ENCODE measurements at places on chromosomes 2 and 18.

DNA sequence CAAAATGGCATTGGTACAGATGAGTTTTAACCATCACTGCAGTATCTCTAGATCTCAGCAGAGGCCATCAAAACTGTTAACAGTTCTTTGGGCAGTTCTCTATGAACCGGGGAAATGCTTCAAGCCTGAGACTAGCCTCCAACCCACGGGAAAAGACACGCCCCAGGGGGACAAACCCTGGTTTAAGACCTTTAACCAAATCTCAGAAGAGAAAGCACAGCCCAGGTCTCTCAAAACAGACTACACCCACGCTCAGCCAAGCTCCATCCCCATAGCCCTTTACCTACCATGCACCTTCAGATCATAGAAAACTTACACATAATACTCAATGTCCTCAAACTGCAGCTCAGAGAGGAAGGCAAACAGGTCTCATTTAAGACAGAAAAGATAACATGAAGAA lies 78.3 kb downstream of the TMEM163 start:
- no peak for DNase-seq

DNA sequence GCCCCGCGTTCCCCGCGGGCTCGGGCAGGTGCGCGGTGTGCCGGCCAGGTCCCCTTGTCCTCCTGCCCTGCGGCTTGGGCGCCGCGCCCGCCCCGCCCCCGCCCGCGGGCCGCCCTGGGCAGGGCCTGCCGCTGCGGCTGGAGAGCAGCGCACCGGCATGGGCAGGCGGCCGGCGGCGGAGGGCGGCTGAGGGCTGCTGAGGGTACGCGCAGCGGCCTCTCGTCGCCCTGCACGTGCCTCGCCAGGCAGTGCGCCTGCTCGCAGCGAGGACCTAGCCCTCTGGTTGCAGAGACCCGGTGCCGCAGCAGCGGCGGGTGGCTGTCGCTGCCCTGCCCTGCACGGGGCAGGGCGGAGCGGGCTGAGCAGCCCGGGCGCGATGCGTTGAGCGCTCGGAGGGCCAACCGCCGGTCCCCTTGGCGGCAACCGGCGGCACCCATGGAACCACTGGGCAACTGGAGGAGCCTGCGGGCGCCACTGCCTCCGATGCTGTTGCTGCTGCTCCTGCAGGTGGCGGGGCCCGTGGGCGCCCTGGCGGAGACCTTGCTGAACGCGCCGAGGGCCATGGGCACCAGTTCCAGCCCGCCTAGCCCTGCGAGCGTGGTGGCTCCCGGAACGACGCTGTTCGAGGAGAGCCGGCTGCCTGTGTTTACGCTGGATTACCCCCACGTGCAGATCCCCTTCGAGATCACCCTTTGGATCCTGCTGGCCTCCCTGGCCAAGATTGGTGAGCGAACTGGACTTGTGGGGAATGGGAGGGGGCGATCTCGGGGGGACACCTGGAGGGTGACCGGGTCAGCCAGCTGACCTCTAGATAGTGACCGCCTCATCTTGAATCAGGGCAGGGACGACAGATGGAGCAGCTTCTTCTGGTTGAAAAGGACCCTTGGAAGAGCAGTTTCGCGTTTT lies at the start of gene SLC9A2:
TSS of gene SLC9A2 (plus strand) at position 140 of the 906 bp plus-strand sequence. CDS start at position 436, 296 bp downstream.
- DNase-seq, result no peak

DNA sequence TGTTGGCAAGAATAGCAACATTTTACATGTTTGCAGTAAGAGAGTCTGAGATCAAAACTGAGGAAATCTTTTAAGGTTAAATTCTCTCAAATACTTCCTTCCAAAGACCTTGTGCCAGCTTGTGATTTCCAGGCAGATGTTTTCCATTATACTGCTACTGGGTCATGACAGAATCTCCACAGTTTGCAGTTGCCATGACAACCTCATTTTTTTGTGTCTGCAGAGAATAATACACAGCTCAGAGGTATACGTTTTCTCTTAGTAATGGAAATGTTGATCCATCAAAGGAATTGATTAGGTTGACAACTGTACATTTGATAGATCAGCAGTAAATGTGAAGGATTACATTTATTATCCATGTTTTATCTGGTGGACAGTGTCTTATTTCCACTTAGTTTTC lies 29.1 kb upstream of the CSRNP3 start:
- DNase-seq, result no peak

- DNase-seq, result no peak
Measured at GRCh38 chr18:46915800-46916550, 1.3 kb downstream of the PIAS2 start.

DNA sequence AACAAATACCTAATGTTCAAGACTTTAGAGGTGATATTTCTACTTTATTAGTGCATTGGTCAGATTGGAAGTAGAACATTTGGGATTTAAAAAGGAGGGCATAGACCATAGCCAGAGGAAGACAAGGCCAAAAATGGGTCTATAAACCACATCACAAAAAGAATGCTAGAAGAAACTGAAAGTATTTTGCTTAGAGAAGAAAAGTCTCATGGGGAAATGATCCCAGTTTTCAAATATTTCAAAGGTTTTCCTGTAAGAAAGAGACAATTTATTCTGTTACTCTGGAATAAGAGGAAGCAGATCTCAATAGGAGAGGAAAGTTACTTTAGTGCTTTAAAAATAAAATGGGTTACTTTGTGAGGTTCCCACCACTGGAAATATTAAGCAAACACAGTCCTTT lies 341.4 kb downstream of the TNS1 start:
- no peak for DNase-seq

- no peak for DNase-seq
Measured at GRCh38 chr2:14132386-14132785, 500.1 kb upstream of the LRATD1 start.

DNA sequence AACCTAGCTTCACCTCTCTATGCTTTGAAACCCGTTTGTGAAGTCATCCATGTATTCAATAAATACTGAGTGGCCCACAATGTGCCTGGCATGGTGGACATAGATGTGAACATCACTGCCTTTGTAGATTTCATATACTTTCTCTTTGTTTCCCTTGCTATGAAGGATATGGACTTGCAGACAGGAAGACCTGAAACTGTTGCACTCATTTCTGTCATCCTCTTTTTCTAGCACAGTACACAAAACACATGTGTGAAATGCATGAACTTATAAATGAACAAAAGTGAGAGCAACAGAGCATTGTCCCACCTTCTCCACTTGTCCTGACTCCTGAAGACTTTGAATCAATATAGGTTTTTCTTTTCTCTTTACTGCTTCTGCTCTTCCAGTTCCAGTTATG lies 249.4 kb upstream of the LINC00305 start:
- no peak for DNase-seq

DNA sequence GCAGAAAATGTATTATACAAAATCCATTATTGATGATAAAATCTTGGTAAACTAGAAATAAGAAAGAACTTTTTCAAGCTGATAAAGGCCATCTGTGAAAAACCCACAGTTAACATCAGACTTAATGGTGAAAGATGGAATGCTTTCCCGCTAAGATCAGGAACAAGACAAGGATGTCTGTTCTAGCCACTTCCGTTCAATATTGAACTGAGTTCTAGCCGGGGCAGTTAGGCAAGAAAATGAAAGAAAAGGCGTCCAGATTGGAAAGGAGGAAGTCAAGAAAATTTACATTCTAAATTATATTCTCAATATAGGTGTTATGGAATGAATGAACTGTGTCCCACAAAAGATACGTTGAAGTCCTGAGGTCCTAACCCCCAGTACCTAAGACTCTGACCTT lies 39.1 kb upstream of the DTNB start:
- no peak for DNase-seq

- DNase-seq, result no peak
Measured at GRCh38 chr2:120863661-120864320, 128.1 kb downstream of the GLI2 start.

DNA sequence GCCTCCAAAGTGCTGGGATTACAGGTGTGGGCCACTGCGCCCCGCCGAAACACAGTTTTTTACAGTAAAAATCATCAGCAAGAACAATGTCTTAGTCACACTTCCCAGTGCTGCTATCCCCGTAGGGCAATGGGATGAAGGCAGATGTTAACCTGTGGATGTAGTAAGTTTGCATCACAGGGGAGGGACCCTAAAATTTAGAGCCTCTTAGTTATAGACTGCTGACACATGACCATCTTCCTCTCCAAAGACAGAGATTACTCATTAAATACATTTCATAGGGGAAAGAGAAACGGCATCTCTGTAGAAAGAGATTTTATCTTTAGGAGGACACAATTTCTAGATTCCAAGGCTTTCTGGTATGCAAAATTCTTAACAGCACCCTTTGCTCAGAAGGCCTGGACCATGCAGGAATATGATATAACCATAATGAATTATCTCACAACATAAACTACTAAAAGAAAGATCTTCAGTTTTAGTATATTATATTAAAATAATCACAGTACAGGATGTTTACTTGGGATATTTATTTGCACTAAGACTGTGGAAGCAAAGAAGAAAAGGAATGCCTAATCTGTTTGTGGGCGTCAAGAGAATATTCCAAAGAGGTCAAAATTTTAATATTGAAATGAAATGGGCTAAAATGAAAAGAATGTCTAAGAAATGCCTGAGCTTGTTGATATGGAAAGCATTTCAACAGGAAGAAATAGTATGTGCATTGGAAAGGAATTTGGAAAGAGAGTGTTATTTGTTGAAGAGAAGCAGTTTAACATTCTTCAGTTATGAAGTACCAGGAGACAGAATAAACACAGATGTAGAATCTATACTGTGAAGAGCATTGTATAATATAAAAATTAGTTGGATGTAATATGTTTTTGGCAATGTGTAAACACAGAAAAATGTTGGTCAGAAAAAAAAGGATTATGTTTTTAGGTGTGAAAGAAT lies 1228.3 kb upstream of the CHAC2 start:
- DNase-seq, result no peak

DNA sequence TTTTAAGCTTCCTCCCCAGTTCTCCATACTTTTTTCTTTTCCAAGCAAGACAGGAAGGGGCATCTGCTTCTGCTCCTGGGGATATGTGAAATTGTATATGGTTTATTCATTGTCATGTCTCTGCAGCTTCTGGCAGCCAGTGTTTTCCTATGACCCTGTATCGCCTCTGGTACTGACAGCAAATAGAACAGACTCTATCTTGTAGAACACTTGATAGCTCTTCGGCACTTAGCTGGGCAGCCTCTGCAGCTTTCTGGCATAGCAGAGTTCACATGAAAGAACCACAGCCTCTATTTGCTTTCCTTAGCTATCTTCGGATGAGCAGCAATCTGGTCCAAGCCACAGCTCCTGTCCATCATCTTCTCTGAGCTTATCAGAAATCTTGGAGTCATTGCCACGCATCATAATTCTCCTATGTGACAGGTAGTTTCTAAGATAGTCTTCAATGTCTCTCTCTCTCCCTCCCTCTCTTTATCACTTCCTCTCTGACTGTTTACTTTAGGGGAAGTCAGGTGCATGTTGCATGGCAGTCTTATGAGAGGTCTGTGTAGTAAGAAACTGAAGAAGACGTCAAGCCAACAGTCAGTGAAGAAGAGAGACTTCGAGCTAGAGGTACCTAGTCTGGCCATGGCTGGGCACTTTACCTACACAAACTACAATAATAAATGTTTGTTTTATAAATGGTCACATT lies 627.7 kb upstream of the CDH2 start:
- DNase-seq, result no peak

GRCh38 chr2:112682101-112682500 lies 36.4 kb downstream of the SLC20A1 start:
- DNase-seq, result no peak
